A549 treated with dexamethasone at 1 μM for 4 hours (cell line): ENCODE measurements at places on chromosomes 6 and 20. TPM values are rescaled to one million over a fixed set of nuclear protein-coding genes. Genes with fewer than 3 reads are reported as not detected.

BMP6 gene
- 14.8 to 21.1 TPM (median 19.0 TPM) in 5 replicates for total RNA-seq

CEP250 gene
- total RNA-seq: 14.4 to 32.7 TPM (median 27.2 TPM) in 5 replicates

FERMT1 gene
- total RNA-seq: 13.8 to 16.2 TPM (median 14.4 TPM) in 5 replicates

TTPAL gene
- 14.3 to 20.5 TPM (median 18.8 TPM) in 5 replicates for total RNA-seq

NOX3 gene
- total RNA-seq: not detected in 5 replicates

STX11 gene
- total RNA-seq: 1.8 to 2.5 TPM (median 2.4 TPM) in 5 replicates

ZC3H12D gene
- 0.02 to 0.21 TPM (median 0.06 TPM) in 5 replicates for total RNA-seq

SLC2A10 gene
- total RNA-seq: not detected in 5 replicates

BMP2 gene
- total RNA-seq: 0.18 to 0.41 TPM (median 0.26 TPM) in 5 replicates

SALL4 gene
- 0.68 to 1.6 TPM (median 1.3 TPM) in 5 replicates for total RNA-seq
